ENCODE measurements at places on chromosomes 4 and X. TPM values are rescaled to one million over a fixed set of nuclear protein-coding genes. Genes with fewer than 3 reads are reported as not detected.
A peak's percentile ranks its signal among the peaks of the same experiment; 100 is the strongest.

LIN54 gene
- 6.4 TPM for total RNA-seq

TAF7L gene
- total RNA-seq = 0.75 TPM

CENPVL3 gene
- not detected for total RNA-seq

XK gene
- 36.3 TPM for total RNA-seq

- H3K27me3 ChIP-seq = no peaks in the 10 kb centered on the region
- no peaks in the 10 kb centered on the region for H3K4me1 ChIP-seq
- peak within 1 kb of the TSS; percentile 42 for H3K4me3 ChIP-seq
- peak within 1 kb of the TSS; percentile 87 for H3K27ac ChIP-seq
- peak; percentile 83 for DNase-seq
Observed at GRCh38 chrX:68433155-68433980, at the start of gene OPHN1. OPHN1 (minus strand) TSS chrX:68433495; CDS start chrX:68433020, 475 bp downstream.

GRCh38 chrX:12974305-12974795 lies 560 bp upstream of the TMSB4X start:
- H3K4me3 ChIP-seq = peak overlapping the region; percentile 86
- no peaks in the 10 kb centered on the region for H3K36me3 ChIP-seq
- H3K27me3 ChIP-seq = no peaks in the 10 kb centered on the region
- peaks cover 10% of the 10 kb centered on the region for H3K4me1 ChIP-seq

- H3K4me1 ChIP-seq = no peaks in the 10 kb centered on the region
- no peak overlapping the region for H3K27ac ChIP-seq
- no peak overlapping the region for H3K4me3 ChIP-seq
- no peaks in the 10 kb centered on the region for H3K36me3 ChIP-seq
- H3K27me3 ChIP-seq = no peaks in the 10 kb centered on the region
- DNase-seq = no peak
Observed at GRCh38 chr4:150211016-150211415, 132.8 kb downstream of the DCLK2 start.

DNA sequence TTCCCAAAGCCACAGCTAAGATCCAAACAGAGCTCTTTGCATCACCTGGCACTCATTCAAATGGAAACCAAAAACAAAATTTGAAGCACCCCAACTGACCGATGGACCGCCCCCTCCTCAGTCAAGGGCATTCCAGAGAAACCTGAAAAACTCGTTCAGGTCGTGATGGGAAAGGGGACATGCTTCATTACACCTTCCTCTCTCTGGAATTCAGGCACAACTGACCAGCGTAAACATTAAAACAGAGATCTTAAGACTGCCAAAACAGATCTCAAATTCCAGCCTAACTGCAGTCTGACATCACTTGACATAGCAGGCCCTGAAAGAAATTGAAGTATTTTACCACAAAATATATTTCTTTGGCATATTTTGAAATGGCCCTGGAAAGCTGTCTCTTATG lies 28.5 kb downstream of the PTTG2 start:
- H3K27ac ChIP-seq = peak overlapping the region; percentile 72
- no peaks in the 10 kb centered on the region for H3K36me3 ChIP-seq
- no peak overlapping the region for H3K4me3 ChIP-seq
- H3K27me3 ChIP-seq = no peaks in the 10 kb centered on the region

- H3K4me3 ChIP-seq = no peak overlapping the region
- DNase-seq = no peak
- H3K4me1 ChIP-seq = no peaks in the 10 kb centered on the region
- no peaks in the 10 kb centered on the region for H3K27me3 ChIP-seq
Observed at GRCh38 chr4:120995266-120996010, 72.9 kb upstream of the PRDM5 start.

DNA sequence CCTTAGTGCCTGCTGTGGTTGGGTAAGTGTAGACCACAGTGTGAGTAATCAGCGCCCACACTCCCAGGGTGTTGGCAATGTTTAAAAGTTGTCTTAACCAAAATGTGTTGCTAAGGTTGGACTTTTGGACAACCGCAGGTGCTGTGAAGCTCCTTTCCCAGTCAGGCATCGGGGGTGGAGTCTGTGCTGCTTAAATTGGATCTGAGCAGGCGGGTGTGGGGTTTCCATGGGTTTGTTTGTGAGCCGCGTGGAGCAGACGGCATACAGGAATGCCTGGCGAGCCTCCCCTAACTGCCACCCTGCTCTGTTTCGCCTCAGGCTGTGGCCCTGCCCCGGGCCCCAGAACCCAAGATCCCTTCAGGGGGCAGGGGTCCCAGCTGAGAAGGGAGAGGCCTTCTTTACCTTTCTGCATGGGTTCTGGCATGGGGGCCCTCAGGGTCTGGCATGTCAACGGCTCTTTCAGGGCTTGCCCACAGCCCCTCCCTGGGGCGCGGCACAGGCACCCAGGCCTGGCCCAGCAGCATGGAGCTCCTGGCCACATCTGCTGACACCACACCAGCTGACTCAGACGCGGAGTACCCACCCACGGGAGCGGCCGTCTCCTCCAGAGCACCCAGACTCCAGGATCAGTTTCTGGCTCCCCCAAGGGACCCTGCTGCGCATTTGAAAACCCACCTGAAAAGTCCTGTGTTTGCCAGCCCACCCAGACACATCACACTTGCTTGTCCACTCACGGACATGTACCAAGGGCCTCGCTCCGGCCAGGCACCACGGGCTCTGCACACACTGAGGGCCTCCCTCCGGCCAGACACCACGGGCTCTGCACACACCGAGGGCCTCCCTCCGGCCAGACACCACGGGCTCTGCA lies 5.1 kb upstream of the SPON2 start:
- no peaks in the 10 kb centered on the region for H3K36me3 ChIP-seq
- peaks cover 10% of the 10 kb centered on the region for H3K27me3 ChIP-seq

GRCh38 chrX:13088156-13088487 lies 43.7 kb upstream of the FAM9C start:
- H3K36me3 ChIP-seq = no peaks in the 10 kb centered on the region
- H3K27ac ChIP-seq = peak overlapping the region; percentile 16
- DNase-seq = no peak
- H3K4me3 ChIP-seq = no peak overlapping the region
- no peaks in the 10 kb centered on the region for H3K27me3 ChIP-seq
- H3K4me1 ChIP-seq = peaks cover 19% of the 10 kb centered on the region

- H3K27me3 ChIP-seq = no peaks in the 10 kb centered on the region
- H3K36me3 ChIP-seq = no peaks in the 10 kb centered on the region
- peak; percentile 51 for DNase-seq
- peak overlapping the region; percentile 68 for H3K27ac ChIP-seq
Observed at GRCh38 chr4:99324979-99325378, 3.8 kb upstream of the ADH1B start.

DNA sequence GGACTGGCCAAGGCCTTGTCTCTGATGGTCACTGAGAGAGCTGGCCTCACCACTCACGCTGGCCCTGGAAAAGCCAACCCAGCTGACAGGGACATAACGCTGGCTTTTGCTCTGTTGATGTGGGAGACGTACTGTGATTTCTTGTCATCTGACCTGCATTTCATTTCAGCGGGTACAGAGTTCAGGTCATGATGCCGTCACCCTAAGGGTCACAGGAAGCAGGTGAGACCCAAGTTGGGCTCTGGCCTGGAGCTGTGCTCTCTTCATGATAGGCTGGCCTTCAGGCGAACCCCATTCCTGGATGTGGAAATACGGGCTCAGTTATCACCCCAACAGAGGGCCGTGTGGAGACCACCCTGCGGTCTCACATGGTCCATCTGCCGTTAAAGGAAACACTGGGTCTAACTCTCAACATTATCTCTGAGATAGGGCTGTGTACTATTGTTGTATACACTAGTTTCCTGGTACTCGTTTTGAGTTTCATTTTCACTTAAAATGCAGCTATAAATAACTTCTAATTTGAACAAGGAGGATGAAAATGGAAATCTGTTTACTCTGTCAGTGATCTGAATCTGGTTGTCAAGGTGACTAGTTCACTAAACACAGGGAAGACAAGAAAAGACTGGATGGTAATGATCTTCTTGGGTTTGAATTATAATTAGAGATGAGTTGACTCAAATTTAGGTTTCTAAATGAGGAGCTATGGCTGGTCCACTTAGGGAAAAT lies 89.1 kb downstream of the TBC1D9 start:
- H3K36me3 ChIP-seq = no peaks in the 10 kb centered on the region
- H3K4me3 ChIP-seq = no peak overlapping the region
- DNase-seq = no peak
- no peaks in the 10 kb centered on the region for H3K4me1 ChIP-seq
- no peak overlapping the region for H3K27ac ChIP-seq

DNA sequence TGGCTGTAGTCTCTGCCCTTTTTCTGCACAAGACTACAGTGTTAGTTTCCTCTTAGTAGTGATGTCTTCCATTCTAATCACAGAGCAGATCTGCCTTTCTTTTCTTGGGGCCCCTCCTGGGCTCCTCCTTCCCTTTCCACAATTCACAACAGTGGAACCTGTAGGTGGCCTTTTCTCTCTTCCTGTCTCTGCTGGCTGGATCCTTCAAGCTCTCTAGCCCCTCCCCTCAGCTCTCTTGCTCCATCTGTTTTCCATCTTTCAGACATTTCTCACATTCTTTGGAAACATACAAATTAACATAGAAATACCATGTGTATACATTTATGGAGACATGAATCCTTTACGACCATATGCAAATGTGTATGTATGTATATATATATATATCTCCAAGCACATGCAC lies 304 bp upstream of the SPIN2A start:
- no peaks in the 10 kb centered on the region for H3K4me1 ChIP-seq
- H3K27ac ChIP-seq = no peak overlapping the region
- H3K4me3 ChIP-seq = no peak overlapping the region
- H3K36me3 ChIP-seq = no peaks in the 10 kb centered on the region

DNA sequence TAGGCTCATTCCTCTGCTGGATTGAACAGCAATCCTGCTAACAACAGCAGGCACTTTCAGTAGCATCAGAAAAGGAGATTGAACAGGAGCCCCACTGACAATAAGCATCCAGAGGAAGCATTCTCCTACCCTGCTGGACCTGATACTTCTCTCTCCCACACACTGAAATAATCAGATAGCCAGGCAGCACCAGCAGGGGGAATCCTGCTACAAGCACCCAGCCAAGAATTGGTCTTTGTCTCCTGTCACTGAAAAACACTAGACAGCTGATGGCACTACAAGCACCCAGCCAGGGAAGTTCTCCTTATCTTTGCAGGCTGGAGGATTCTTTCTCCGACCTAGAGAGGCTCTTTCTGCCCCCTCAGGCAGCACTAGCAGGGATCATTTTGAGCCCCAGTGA lies 444.3 kb upstream of the GRIA3 start:
- no peaks in the 10 kb centered on the region for H3K4me1 ChIP-seq
- DNase-seq = no peak
- no peak overlapping the region for H3K4me3 ChIP-seq
- no peaks in the 10 kb centered on the region for H3K27me3 ChIP-seq
- no peak overlapping the region for H3K27ac ChIP-seq

DNA sequence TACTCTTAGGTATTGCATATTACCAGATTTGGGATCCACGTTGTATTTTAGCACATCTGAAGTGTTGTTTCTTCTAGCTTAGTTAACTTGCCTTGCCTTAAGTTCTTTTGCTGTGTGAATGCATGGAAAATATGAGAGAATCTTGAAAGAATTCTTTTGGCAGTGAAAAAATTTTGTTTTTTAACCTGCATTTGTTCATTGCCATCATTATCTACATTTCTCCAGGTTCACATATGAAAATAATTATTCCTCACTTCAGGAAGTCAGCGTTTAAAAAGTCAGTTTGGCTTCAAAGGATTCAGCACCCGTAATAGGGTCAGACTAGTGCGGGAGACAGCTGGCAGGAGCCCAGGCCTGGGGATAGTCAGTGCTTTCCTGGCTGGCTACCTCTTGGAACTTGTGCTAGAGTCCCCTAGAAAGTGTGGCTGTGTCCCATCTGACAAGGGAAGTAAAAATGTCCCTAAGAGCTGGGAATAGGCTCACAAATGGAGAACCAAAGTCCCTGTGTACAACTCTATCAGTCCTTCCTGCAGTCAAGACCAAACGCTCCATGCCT lies 251.9 kb upstream of the KLF3 start:
- H3K27me3 ChIP-seq = no peaks in the 10 kb centered on the region
- no peak overlapping the region for H3K27ac ChIP-seq
- no peaks in the 10 kb centered on the region for H3K36me3 ChIP-seq
- H3K4me1 ChIP-seq = no peaks in the 10 kb centered on the region
- no peak for DNase-seq
- H3K4me3 ChIP-seq = no peak overlapping the region

GRCh38 chrX:130552444-130553073 lies 150.8 kb downstream of the RBMX2 start:
- no peak overlapping the region for H3K4me3 ChIP-seq
- no peak overlapping the region for H3K27ac ChIP-seq
- no peaks in the 10 kb centered on the region for H3K4me1 ChIP-seq
- no peaks in the 10 kb centered on the region for H3K36me3 ChIP-seq
- H3K27me3 ChIP-seq = no peaks in the 10 kb centered on the region
